ENCODE measurements at places on chromosomes 6 and 20. TPM values are rescaled to one million over a fixed set of nuclear protein-coding genes. Genes with fewer than 3 reads are reported as not detected.

Gene ZSWIM1
- total RNA-seq = 10.3 TPM

Gene PGBD1
- total RNA-seq = 2.5 TPM

Gene ENPP1
- total RNA-seq = 2.8 TPM

Gene FGD2
- total RNA-seq = not detected

Gene PXMP4
- 5.2 TPM for total RNA-seq

Gene TAP2
- 43.3 TPM for total RNA-seq

Gene TINAG
- not detected for total RNA-seq

Gene OR12D3
- total RNA-seq = not detected

Gene NOTCH4
- not detected for total RNA-seq

Gene PLAGL2
- 18.6 TPM for total RNA-seq
